Activated T-helper 17 cell treated with anti-CD3 and anti-CD28 coated beads, Interleukin-2, amount 50 U/mL, for 72 hours (primary cell): ENCODE measurements at places on chromosomes 5 and 9. TPM values are rescaled to one million over a fixed set of nuclear protein-coding genes. Genes with fewer than 3 reads are reported as not detected.

The IGFBPL1 gene
- total RNA-seq, result not detected

The RAB24 gene
- total RNA-seq, result 28.7 TPM

The DAB2IP gene
- not detected for total RNA-seq

The ADCY2 gene
- total RNA-seq, result not detected

The TLR4 gene
- not detected for total RNA-seq

The SLC36A2 gene
- total RNA-seq, result not detected

The IL7R gene
- 203 TPM for total RNA-seq

The MARCHF11 gene
- not detected for total RNA-seq

The BHMT gene
- total RNA-seq, result not detected

The CDC42SE2 gene
- 107 TPM for total RNA-seq

The ENTREP1 gene
- total RNA-seq, result not detected

The ENHO gene
- not detected for total RNA-seq

The RETREG1 gene
- 13.5 TPM for total RNA-seq

GRCh38 chr9:101957705-101958104 is 219.3 kb upstream of the GRIN3A start:
- ATAC-seq, result no peak

DNA sequence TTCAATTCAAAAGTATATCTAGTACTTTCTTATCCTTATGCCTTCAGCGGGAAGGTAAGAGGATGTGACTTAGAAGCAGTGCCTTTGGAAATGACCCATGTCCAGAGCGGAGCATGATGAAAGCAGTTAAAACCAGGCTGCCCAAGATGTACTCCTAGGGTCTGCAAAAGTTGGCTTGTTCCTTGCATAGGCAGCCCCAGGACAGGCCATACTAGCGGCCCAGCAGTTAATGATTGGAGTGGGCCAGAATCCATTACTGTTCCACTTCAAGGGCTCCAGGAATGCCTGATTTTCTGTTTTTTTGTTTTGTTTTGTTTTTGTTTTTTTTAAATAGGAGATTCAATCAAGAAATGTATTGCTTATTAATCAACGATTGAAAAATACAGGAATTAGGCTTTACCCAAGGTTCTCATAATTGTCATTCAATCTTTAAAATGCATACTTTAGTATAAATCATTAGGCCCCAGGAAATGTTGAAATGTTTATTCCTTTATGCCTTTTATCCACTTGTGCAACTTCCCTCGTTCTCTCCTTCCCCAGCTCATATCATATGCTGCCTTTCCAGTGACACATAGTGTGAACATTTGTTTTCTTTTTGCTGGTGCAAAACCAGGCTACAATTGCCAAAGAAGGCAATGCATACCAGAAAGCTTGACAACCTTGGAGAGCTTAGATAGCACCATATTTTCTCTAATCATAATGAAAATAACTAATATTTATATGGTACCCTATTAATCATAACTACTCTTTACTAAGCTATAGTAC is 190.8 kb downstream of the ARHGEF28 start:
- no peak for ATAC-seq

DNA sequence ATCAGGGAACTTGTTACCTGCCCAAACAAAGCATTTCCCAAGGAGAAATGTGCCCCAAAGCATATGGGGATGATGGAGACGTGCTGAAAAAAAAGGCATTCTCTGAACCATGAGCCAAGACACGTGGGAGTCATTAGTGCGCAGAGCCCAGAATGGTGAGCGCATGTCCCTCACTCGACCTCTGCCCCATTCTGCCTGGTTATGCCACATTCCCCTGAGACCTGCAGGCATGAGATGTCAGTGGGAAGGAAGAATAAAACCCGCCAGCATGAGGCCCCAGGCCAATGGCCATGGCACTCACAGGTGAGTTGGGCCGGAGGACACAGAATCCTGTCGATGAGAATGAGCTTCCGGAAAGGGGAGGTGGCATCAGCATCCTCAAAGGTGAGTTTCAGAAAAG is 228.9 kb downstream of the CDK5RAP2 start:
- ATAC-seq, result no peak

DNA sequence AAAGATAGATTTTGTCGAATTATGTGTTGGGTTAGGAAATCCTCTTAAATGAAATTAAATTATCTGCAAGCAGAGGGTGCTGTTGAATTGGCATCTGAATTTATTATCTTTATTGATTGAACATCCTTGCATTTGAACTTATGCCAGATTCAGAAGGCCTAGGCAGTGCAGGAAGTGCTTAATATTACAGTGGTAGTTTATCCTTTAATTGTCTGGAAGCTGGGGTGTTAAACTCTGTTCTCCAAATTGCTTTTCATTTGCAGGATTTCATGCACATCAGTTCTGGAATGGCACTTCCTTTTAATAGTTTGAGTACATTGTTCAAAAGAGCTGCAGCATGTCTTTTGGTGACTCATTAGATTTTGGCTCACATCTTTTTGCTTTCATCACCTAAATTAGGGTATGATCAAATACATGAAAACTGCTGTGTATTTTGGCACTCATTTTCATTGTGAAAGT is 186.3 kb downstream of the KDM4C start:
- no peak for ATAC-seq

DNA sequence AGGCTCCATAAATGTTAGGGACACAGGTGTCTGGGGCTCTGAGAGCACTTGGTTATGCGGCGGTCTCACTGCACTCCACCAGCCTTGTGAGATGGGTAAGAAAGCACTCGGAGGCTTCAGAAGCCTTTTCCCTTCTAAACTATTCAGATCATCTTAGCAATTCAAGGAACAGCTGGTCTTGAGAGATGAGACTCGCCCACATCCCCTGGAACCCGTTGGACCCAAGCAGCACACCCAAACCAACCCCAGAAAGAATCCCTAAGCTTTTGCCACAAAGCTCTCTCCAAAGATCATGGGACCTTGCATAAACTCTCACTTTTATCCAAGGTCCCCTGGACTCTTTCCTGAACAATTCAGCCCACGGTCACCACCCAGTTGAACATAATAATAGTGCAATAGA is 90.2 kb downstream of the RAPGEF1 start:
- ATAC-seq, result no peak

DNA sequence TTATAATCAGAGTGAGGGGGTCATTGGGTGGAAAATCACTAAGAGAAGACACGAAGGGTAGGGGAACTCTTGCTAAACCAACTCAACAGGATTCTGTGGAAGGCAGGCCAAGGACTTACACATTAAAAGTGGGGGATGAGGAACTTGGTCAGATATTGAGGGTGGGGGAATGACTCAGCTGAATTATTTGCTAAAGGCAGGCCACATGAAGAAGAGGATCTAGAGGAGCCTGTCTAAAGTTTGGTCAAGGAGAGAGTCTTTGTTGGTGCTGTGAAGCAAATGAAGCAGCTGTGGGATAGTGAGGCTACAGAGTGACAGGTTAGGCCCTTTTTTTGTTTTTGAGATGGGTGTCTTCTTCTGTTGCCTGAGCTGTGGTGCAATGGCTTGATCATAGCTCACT is 63.9 kb upstream of the SPRY4 start:
- ATAC-seq, result no peak

DNA sequence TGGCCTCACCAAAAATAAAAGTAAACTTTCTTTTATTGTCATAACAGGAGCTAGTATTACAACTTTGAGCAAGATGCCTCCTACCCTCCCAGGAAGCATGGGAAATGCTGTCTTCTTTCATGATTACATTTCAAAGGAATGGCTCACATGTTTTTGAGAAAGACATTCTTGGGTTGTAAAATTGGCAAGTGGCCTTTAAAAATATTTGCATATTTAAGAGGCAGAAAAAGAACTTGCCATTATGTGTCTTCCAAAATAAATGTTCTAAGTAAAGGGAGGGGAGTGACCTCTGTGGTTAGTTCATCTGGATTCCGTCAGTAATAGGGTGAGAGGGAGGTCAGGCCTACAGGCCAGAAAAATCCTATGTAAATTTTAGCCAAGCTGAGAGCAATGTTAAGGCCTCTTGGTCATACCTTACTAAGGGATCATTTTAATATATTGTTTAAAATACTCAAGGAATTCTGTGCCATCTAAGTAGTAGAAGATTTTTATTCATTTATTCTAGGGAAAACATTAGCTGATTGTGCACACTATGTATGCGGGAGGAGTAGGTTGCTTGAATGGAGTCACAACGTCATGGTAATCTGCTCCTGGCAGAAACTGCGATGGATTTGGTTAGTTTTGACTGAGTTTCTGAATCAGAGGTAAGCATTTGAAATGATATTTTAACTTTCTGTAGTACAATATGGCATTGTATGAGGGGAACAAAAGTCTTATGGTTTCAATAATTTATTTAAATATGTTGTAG is 1485.7 kb upstream of the CDH9 start:
- ATAC-seq, result no peak

- ATAC-seq, result no peak
Measured at GRCh38 chr5:21806271-21806670, 1046.9 kb downstream of the CDH12 start.

DNA sequence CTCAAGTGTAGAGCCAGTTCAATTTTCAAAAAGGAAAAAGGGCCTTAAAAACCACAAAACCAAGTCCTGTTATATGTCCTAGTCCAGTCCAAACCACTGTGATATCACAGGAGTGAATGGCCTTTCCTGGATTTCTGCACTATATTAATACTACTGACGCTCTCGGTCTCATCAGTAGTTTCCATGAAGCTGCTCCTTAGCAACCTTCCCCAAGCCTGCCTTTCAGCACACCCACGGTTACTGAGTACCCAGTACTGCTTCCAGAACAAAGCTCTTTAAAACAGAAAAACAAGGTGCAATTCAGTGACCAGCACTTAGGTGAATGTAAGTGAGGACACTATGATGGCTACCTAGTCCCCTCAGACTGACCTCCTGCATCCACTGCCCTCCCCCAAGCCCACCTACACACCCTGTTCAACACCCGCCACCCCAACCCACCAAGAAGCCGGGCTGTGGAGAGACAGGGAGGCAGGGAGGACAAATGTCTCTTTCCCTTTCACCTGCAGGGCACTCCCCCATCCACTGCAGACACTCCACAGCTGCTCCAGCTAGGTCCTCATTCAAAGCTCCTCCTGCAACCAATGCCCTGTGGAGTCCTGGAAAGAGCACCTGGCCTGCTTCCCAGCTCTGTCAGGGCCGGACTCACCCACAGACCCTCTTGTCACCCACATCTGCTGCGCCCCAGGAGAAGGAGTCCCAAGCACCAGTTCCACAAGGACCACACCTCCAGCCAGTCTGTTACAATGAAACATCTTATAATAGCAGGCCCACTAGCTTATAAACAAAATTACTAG is 25.9 kb downstream of the PSMB7 start:
- no peak for ATAC-seq

GRCh38 chr5:582936-583635 is 29.1 kb upstream of the CEP72 start:
- no peak for ATAC-seq

DNA sequence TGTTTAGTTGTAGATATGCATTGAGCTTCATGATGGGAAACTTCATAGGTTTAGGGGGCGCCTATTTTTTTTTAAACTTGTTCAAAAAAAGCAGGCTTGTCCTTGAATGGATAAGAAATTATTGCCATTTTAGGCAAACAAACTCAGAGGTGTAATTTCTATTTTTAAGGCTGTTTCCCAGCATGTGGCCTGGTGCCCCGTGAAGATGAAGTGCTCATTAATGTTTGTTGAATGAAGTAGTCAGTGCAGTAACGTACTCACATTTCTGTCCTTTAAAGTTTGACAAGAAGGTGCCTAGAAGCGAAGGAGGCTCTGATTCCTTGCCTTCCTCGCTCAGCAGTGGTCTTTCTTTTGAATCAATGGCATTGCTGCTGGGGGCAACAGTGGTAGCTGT is 54.3 kb downstream of the ZNF618 start:
- ATAC-seq, result no peak

DNA sequence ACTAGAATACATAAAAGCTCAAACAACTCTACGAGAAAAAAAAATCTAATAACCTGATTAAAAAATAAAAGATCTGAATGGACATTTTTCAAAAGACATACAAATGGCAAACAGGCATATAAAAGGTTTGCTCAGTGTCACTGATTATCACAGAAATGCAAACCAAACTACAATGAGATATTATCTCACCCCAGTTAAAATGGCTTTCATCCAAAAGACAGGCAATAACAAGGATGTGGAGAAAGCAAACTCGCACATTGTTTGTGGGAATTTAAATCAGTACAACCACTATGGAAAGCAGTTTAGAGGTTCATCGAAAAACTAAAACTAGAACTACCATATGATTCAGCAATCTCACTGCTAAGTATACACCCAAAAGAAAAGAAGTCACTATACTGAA is 20.8 kb downstream of the UGT3A2 start:
- ATAC-seq, result no peak

GRCh38 chr9:76796296-76796695 is 32.1 kb downstream of the PCA3 start:
- ATAC-seq, result no peak

- ATAC-seq, result no peak
Measured at GRCh38 chr9:131959056-131959455, 120.6 kb downstream of the MED27 start.

- ATAC-seq, result no peak
Measured at GRCh38 chr9:93479726-93480125, 26.3 kb upstream of the FAM120AOS start.

- ATAC-seq, result peak; percentile 31
Measured at GRCh38 chr5:9361835-9362234, 184.0 kb downstream of the SEMA5A start.

- ATAC-seq, result no peak
Measured at GRCh38 chr9:120941046-120941770, 14.6 kb upstream of the TRAF1 start.

DNA sequence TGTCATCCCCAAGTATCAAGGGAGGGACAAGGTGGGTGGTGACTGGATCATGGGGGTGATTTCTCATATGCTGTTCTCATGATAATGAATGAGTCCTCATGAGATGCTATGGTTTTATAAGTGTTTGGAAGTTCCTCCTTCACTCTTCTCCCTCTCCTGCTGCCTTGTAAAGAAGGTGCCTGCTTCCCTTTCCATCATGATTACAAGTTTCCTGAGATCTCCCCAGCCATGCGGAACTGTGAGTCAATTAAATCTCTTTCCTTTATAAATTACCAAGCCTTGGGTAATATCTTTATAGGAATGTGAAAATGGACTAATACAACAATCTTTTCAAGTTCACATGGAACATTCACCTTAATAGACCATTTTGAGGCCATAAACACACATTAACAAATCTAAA is 21.5 kb upstream of the DOCK2 start:
- ATAC-seq, result no peak

DNA sequence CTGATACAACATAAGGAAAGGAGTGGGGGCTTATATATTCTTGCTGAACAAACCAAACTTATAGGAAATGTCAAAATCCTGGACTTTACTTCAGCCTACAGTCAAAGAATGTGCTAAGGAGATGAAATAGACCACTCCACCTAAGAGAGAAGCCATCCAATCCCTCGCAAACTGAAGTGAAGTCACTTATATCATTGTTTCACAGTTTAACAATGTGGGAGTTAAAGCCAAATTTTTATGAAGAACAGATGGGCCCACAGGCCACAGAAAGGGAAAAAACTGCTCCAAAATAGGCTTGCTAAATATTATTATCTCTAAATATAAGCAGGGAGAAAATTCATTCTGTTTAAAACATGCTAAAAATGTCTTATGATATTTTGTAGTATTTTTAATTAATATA is 233.3 kb downstream of the GAS1 start:
- no peak for ATAC-seq

DNA sequence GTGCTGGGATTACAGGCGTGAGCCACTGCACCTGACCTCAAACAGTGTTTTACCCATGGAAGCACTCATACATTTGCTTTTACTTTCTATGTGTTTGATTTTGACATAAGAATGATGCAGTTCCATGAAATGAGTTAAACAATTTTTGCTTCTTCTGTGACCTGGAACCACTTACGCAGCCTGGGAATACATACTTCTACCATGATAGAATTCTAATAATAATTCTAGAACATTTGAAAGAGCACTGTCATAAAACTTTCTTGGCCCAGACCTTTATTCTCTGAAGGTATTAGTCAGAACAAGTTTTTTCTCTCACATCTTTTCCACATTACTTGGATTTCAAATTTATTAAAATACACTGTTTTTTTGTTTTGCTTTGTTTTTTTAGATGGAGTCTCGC is 25.3 kb upstream of the COL5A1 start:
- no peak for ATAC-seq
